ENCODE measurements at places on chromosomes 7 and 10.

DNA sequence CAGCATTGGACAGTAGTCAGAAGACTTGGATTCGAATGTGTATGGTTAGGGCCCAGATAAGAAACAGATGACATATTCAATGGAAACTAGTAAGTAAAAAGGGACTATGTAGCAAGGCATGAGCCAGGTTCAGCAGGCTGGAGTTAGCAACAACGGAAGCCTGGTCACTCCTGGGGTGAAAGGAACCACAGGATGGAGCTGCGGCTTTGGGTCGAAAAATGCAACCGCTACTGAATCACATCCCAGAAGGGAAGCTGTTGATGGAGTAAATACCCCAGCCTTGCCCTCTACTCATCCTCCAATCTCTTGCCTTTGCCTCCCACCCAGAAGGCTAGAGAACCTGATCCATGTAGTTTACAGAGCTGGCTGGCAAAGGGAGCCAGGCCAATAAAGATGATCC is 37.5 kb upstream of the EGR2 start:
- no peak for DNase-seq

GRCh38 chr10:51821745-51822144 is 122.3 kb upstream of the CSTF2T start:
- no peak for DNase-seq

- DNase-seq = no peak
Measured at GRCh38 chr10:110609605-110610004, 34.5 kb upstream of the RBM20 start.

DNA sequence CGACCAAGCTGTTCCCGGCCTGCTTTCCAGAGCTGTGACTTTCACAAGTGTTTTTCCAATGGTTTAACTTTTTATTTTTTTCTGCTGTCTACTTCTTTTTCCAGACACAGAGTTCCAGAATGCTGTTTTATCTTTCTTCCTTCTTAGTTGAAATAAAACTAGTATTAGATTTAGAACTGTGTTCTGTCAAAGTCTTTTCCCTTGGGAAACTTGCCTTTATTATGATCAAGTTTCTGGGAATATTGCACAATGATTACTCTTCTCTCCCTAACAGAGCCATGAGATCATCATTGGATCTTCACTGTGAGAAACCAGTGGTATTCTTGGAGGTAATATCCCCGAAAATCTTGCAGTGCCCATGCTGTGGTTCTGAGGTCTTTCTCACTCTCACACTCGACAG is 104.9 kb upstream of the KCND2 start:
- no peak for DNase-seq
